GM18507 (cell line): ENCODE measurements at places on chromosomes 2 and 18.

GRCh38 chr2:110101280-110101844 lies 14.3 kb downstream of the MALL start:
- DNase-seq = no peak

GRCh38 chr2:40189881-40190280 lies 262.0 kb downstream of the SLC8A1 start:
- DNase-seq = no peak

DNA sequence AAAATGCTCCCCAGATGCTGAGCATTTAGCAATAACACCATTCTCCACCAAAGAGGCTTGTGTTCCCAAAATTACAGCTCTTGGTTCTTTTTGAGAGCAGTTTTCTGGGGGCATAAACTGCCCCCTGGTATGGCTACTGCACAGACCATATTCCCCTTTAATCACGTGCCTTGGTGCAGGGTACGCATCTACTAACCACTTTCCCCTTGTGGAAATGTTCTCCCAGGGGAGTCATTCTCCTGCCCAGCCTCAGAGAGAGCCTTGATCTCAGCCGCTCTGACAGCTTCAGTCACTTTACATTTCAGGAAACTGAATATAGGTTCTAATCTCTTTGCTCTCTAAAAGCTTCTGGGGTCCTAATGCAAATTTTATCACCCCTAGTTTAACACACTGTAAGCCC lies 44.7 kb upstream of the EML6 start:
- DNase-seq = no peak

- no peak for DNase-seq
These were observed 9.8 kb downstream of the TBR1 start for GRCh38 chr2:161425728-161426454.

- no peak for DNase-seq
These were observed 8.4 kb upstream of the RNF125 start for GRCh38 chr18:32010124-32010721.

- no peak for DNase-seq
These were observed 1046.7 kb upstream of the SLC39A10 start for GRCh38 chr2:194610297-194610696.

- no peak for DNase-seq
These were observed 1240.8 kb upstream of the CRIM1 start for GRCh38 chr2:35114765-35115164.
